ENCODE measurements at places on chromosomes 3 and 15. TPM values are rescaled to one million over a fixed set of nuclear protein-coding genes. Genes with fewer than 3 reads are reported as not detected.

ZIC1 gene
- polyA plus RNA-seq, result not detected

NAA50 gene
- 128 TPM for polyA plus RNA-seq

FBN1 gene
- polyA plus RNA-seq, result 4.8 TPM

MOBP gene
- not detected for polyA plus RNA-seq

PGBD4 gene
- 2.3 TPM for polyA plus RNA-seq

GOLGA8O gene
- polyA plus RNA-seq, result 0.07 TPM

HOMER2 gene
- 12.4 TPM for polyA plus RNA-seq

SIDT1 gene
- 0.12 TPM for polyA plus RNA-seq

ARNT2 gene
- 0.08 TPM for polyA plus RNA-seq

HESX1 gene
- polyA plus RNA-seq, result 0.28 TPM

CLDN18 gene
- polyA plus RNA-seq, result not detected

KCNH8 gene
- polyA plus RNA-seq, result not detected
